ENCODE measurements at places on chromosomes 7 and 10.

DNA sequence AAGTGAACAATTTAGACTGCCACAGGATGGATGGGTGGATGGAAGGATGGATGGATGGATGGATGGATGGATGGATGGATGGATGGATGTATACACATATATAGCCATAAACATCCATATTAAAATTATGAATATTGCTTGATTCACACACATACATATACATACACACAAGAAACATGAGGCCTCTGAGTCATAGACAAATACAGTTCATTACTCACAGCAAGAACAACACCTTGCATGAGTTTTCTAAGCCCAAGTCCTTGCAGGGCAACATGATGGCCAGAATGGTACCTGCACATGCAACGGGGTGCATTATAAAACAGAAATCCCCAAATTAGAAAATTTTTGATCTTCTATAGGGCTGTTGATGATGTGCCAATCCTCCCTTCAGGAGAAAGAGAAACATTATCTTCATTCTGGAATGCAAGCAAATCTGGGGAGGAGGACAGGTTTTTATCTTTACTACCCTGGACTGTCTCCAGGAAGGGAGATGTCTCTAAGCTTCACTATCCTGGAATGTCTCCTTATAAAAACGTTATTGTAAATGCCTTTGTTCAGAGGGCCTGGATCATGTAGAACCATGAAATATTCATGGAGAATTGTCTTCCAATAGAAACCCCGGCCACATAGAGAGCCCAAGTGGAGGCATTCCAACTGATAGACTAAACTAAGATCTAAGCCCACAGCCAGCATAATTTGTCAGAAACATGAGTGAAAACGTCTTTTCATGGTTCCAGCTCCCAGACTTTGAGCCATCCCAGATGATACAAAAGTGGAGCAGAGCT is 238.6 kb upstream of the LRRN3 start:
- DNase-seq = no peak

- no peak for DNase-seq
Measured at GRCh38 chr10:72075376-72076115, 12.8 kb downstream of the SPOCK2 start.

DNA sequence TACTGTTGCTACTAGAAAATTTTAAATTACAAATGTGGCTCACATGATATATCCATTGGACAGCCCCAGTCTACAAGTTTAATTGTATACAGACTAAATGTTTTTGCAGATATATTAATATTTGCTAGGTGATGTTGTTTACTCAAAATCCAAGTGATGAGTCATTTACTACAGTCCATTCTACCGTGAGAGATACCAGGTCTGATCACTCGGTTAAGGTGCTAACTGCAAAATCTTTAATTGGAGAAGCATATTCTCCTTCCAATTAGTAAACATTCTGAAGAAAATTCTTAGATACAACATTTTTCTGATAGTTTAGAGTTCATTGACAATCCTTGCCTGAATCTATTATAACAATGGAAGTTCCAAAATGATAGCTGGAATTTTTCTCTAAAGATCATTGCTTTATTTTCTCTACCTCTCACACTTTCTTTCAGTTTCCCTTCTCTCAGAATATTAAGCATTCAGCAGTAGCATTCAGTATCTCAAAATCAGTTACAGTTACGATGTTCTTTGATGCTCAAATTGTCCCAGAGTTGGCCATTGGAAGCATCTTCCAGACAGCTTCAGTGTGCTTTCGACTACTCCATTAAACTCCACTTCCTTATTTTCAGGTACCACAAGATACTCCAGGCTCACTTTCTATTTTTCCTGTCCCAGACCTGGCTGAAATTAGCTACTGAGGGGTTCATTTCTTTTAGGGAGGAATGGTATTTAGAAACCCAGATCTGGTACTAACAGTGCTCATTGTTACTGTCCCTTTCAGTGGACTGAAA is 2.3 kb downstream of the ABCB1 start:
- DNase-seq = no peak

DNA sequence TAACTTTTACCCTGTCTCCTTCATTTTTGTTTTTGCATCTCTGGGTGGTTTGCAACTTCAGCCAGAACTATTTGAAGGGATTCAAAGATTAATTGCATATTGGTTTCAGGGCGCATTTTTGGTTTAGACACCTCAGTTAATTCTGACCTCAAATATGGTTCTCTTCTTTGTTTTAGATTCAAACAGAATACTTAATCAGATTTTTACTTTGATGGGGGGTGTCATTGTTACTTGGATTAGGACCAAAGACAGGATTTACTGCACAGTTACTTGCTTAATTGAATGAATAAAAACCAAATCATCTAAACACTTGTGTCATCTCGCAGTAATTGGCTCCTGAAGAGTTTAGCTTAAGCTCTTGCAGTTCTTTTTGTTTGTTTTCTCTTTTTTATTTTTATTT is 100.9 kb downstream of the PHTF2 start:
- DNase-seq = no peak

GRCh38 chr7:78499283-78499682 is 700.7 kb downstream of the PHTF2 start:
- no peak for DNase-seq

DNA sequence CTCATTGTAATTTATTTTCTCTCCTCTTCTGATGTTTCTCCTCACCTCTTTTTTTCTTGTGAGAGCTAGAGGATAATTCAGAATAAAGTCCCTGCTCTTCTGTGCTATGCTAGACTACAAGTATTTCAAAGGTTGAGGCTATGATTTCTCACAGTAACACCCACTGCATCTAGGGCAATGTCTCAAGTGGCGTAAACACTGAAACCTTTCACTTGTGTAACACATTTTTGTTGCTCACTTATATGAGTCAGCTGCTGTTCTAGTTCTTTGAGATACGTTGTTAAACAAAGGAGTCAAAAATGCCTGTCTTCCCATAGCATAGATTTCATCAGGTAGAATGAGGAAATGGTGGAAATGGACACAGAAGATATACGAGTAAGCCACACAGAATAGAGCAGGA is 305.1 kb upstream of the PITRM1 start:
- no peak for DNase-seq

DNA sequence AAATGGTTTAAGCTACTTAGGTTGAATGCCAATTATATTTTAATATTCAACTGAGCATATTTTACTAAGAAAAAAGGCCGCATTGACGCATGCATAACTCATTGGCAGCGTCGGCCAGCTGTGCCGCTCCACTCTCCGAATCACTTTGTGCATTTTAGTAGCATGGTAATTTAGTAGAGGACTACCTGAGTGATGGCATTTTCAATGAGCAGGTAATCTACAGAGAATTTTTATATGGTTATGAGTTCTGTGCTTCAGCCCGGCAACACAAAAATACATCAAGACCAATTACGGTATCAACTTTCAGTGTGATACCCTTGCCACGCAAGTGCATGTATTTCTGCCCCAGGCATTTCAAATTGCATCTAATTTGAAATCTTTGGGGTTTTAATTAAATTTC is 247.2 kb downstream of the EBF3 start:
- no peak for DNase-seq
